ENCODE measurements at places on chromosomes 5 and 9.

GRCh38 chr9:128747241-128747640 lies 23.3 kb upstream of the ZDHHC12 start:
- no peak for DNase-seq

DNA sequence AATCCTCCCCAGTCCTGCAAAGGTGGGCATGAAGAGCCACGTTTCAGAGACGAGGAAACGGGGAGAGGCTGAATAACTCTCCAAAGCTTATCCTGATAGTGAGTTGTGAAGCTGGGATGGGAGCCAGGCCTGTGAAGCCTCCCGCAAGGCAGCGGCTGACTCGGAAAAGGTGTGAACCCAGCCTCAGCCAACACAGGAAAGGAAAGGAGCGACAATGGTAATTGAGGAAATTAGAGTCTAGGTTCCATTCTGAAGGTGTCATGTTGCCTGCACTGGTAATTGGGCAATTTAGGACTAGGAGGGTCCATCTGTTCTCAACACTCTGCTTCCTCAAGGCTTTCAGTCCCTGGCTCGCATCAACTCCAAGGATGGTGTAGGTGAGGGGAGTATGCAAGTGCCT lies 83.4 kb downstream of the LIFR start:
- no peak for DNase-seq

- no peak for DNase-seq
Measured at GRCh38 chr5:153959134-153959957, 79.4 kb downstream of the FAM114A2 start.

- no peak for DNase-seq
Measured at GRCh38 chr5:149700347-149700746, 29.8 kb upstream of the PPARGC1B start.

- DNase-seq, result no peak
Measured at GRCh38 chr5:112579599-112580170, 158.0 kb upstream of the APC start.

GRCh38 chr9:73116031-73116430 lies 35.6 kb upstream of the ANXA1 start:
- DNase-seq, result no peak

DNA sequence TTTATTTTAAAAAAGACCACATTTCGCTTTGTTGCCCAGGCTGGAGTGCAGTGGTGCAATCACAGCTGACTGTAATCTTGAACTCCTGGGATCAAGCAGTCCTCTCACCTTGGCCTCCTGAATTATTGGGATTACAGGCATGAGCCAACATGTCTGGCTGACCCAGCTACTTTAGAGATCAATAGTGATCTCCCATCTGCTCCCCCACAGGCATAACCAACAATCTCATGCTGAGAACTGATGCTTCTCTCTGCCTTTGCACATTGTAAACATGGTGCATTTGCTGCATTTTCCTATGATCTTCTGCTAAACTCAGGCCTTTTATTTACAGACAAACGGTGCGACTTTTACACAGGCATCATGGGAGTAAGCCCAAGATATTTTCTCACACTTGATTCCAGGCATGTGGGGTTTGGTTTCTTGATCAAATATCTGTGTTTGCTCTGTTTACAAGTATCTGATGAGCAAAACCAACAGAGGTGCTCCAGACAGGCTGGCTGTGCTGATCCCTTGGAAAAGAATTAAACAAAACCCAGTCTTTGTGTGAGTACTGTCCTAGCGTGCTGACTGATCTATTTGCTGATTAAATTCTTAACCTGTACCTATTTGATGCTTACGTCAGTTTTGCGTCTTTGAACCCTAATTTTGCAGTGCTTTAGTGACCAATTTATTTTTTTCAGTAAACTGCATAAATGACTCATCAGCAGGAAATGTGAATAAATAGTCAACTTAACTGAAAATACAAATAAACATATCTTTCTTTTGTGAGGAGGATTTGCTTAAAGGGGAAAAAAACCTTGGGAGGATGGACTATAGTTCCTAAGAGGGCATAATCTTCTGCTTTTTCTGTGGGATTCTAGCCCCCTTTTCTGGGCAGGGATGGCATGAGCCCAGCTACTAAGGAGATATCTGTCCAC lies 191.7 kb upstream of the NR3C1 start:
- DNase-seq, result no peak
